ENCODE measurements at places on chromosomes 11 and 22. TPM values are rescaled to one million over a fixed set of nuclear protein-coding genes. Genes with fewer than 3 reads are reported as not detected.

Gene LRRC4C
- total RNA-seq, result under 0.01 TPM

Gene PACSIN3
- total RNA-seq, result 22.1 TPM

Gene IL17REL
- not detected for total RNA-seq

Gene EP300
- 66.3 TPM for total RNA-seq

Gene CLDN5
- under 0.01 TPM for total RNA-seq

All from melanocyte of skin (primary cell).